ENCODE measurements at places on chromosomes 16 and 17.

DNA sequence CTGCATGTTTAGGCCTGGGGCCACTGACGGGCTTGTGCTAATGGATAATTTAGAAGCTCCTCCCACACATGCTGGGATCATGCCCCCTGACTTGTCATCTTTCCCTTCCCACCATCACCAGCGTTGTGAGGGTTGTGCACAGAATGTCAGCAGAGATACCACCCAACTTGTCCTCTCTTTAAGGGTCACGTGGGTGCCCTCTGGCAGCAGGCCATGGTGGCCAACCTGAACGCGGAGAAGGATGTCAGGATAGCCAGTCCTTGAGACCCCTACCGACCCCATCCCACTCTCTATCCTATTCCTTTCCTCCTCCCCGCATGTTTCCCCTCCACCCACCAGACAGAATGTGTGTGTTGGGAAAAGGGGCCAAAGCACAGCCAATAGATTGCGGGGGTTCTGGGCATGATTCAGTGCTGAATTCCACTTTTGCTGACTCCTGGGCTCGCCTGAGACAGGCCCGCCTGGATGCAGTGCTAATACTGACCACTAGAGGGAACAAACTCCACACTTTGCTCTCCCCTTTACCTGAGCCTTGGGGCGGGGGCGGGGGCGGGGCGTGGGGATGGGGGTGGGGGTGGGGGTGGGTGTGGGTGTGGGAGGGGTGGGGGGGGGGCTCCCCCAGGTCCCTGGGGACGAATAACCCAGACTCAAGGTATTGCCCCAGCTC lies at the start of gene GH2:
Gene GH2, minus strand, starts transcription at position 10 of the 667 bp plus-strand sequence. CDS start 143 bp downstream, outside the sequence.
- no peak for DNase-seq

- DNase-seq, result no peak
These were observed 35.4 kb downstream of the ADAM11 start for GRCh38 chr17:44793885-44794842.

- DNase-seq, result no peak
These were observed 25.5 kb downstream of the SERPINF1 start for GRCh38 chr17:1787301-1787902.

DNA sequence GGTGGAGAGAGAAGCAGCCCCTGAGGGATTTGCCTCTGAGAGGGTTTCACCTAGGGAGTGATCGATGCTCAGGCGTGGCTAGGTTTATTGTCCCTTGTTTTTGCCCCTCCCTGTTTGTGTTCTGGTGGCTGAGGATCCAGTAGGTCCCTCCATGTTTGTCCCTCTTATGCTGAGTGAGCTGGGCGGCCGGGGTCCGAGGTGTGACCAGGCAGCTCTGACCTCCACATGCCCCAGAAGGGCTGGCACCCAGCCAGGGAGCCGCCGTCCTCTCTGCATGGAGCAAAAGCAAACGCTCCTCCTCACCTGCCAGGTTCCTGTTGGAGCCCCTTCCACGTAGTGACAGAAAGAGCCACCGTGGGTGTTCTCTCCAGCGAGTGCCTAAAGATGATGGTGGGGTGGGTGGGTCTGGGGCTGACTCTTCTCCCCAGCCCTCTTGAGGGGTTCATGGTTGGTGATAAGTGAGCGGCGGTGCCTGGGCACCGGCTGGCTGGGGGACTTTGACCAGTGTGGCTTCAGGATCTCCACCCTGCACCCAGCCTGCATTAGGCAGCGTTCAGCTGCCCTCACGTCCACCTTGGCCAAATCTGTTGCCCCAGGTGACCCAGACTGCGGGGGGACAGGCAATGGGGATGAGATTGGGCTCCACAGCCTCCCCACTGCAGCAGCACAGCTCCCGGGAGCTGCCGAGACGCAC lies 14.1 kb upstream of the NUDT16L1 start:
- DNase-seq, result no peak

DNA sequence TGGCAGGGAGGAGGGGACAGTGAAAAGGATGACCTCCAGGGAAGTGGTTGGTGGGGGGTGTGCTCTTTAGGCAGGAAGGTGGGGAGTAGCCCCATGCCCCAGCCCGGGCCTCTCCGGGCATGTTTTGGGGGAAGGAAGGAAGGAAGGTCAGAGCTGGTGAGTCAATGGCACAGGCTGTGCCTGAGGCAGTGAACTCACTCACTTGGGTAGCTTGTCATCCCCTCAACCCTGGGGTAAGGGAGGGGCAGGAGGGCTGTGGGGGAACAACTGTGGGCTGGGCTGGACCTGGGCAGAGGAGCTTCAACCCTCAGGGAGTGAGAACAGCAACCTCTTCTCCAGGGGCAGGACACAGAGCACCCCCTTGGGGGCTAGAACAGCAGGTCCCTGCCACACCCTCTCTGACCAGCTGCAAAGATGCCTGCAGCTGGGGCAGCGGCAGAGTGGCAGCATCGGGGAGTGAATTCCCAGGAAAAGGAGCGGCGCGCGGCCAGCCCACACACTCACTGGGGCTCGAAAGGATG lies 6.3 kb downstream of the CSF3 start:
- DNase-seq, result no peak

DNA sequence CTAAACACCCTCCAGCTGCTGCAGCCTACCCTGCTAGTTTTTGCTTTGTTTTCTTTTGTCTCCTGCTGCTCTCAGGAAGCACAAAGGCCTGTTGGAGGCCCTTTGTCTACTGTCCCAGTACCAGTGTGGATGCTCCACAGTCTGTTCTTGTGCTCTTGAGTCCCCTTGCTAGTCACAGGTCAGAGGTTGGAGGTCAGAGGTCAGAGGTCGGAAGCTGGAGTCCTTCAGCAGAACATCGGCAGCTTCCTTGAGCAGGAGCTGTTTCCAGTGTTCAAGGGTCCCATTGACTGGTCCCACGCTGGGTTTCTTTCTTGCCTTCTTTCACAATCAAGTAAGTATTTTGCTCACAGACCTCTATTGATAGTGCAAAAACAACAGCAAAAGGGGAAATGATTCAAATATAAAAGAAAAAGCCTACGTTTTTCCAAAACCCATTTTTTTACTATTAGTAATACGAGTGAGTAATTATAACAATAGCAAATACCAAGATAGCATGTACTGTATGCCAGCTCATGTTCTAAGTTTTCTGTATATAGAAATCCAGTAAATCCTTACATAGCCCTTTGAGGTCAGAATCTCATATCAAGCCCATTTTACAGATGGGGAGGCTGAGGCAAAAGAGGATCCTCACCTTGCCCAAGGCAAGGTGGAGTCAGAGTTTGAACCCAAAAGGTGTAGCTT lies 10.9 kb upstream of the IL34 start:
- DNase-seq, result no peak

GRCh38 chr16:25523183-25523582 lies 168.6 kb upstream of the HS3ST4 start:
- DNase-seq, result no peak

GRCh38 chr17:72826602-72827001 lies 265.9 kb downstream of the SLC39A11 start:
- DNase-seq, result no peak

GRCh38 chr16:68468842-68469241 lies 20.5 kb upstream of the SMPD3 start:
- no peak for DNase-seq

DNA sequence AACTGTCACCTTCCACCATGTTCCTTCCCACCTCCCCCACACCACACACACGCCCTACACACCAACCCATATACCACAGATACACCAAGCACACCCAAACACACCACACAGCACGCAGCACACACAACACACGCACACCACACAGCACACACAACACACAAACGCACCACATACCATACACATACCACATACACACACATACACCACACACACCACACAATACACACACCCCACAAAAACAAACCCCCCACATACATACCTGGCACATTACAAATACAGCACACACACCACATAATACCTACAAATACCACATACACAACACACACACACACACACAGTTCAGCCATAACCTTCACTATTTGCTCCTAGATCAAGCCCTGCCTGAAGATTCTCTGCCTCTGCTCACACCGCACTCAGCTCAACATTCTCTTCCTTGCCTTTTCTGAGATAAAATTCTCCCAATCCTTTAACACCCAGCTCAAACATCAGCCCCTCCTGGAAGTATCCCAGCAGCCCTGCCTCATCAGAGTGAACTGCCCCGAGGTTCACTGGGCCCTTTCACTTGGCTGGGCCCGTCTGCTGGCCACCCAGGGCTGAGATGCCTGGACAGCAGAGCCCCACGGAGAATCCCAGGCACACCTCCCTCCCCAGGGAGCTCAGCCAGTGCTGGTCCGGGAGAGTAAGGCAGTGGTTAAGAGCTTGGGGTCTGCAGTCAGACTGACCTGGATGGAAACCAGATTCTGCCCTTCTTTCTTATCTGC lies 31.9 kb upstream of the CPNE2 start:
- DNase-seq, result no peak

- DNase-seq, result no peak
These were observed 54.6 kb downstream of the USP10 start for GRCh38 chr16:84754353-84754856.

DNA sequence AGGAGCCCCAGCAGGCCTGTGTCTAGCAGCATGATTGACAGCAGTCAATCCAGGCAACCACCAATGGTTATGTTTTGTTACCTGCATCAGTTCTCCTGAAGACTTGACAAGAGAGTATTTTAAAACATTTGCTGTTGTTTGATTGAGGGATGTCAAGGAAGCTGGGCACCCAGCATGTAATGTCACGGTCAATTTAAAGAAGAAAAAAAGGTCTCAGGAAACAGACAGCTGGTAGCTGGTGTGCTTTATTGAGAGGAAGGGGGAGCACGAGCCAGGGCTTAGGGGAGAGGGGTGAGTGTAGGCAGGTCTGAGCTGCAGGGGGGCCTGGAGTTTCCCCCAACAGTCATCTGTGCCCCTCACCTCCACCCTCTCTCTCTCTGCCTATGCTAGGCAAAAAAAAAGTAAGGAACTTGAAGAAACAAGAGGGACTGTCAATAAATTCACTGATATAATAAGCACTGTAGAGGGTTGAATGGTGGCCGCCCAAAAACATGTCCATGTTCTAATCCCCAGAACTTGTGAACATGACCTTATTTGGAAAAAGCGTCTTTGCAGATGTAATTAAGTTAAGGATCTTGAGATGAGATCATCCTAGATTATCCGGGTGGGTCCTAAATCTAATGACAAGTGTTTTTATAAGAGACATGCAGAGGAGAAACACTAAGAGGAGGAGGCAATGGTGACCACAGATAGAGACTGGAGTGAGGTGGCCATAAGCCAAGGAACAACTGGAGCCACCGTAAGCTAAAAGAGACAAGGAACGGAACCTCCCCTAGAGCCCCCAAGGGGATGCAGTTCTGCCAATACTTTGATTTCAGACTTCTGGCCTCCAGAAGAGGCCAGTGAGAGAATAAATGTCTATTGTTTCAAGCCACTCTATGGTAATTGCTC lies 14.5 kb downstream of the TSPOAP1 start:
- no peak for DNase-seq

- DNase-seq, result no peak
These were observed 525.2 kb upstream of the GOT2 start for GRCh38 chr16:59259074-59259949.

GRCh38 chr16:31880322-31880979 lies 6.8 kb downstream of the ZNF267 start:
- DNase-seq, result no peak

DNA sequence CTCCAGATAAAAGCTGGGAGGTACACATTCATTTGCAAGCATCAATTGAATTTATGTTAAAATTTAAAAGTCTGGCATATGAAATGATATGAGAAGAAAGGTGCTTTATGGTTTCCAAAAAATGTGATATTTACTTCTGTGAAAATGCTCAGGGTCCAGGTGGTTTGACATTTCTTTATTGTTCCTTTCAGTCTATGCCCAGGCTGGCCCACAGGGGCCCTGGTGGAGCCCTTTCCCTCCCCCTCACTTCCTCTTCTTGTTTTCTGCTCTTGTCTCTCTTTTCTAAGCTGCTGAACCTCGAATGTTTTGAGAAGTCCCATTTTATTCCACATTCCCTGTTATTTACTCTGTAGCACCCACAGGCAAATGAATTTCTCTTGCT lies 127.8 kb downstream of the HS3ST3B1 start:
- no peak for DNase-seq

DNA sequence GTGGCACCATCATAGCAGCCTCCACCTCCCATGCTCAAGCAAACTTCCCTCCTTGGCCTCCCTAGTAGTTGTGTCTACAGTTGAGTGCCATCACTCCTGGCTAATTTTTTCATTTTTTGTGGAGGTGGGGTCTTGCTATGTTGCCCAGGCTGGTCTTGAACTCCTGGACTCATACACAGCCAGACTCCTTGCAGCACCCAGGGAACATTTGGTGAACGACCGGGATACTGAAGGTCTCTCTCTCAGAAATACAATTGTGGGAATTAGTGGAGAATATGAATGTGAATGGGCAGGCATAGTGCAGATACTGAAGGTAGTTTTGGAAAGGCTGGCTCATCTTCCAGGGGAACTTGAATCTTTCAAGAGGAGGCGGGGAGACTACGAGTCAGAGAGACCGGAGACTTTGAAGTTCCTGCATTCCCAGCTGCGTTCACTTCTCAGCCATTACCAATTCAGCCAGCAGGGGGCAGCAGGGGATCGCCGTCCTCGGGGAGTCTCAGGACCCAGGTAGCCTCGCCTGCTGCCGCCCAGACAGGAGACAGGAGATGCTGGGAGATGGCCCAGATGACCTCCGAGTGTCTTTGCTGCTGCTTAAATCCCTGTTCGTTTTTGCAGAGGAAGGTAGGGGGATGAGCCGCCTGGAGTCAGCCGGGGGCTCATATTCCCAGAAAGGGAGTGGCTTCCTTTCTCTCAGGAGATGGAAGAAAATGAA lies 68.6 kb downstream of the HAPSTR1 start:
- no peak for DNase-seq

DNA sequence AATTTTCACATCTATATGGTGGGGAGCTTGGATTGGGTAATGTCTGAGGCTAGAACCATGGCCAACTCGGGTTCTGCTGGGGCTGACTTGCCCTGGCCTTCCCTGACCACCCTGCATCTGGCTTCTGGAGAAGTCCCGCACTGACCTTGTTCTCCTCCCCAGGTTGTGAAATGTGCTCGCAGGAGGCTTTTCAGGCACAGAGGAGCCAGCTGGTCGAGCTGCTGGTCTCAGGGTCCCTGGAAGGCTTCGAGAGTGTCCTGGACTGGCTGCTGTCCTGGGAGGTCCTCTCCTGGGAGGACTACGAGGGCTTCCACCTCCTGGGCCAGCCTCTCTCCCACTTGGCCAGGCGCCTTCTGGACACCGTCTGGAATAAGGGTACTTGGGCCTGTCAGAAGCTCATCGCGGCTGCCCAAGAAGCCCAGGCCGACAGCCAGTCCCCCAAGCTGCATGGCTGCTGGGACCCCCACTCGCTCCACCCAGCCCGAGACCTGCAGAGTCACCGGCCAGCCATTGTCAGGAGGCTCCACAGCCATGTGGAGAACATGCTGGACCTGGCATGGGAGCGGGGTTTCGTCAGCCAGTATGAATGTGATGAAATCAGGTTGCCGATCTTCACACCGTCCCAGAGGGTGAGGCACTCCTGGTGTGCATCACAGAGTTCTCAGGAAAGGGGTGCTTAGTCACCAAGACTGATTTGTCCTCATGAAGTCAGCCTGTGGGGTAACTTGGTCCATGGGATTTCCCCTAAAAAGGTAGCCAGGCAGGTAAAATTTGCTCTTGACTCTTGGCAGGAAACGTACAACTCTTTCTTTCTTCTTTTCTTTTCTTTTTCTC lies 6.1 kb downstream of the NOD2 start:
- no peak for DNase-seq

- DNase-seq, result no peak
These were observed 91.7 kb downstream of the LITAF start for GRCh38 chr16:11495066-11495407.

Measured in stimulated activated CD8-positive, alpha-beta memory T cell treated with anti-CD3 and anti-CD28 coated beads, Interleukin-12 subunit alpha, Interleukin-12 subunit beta, amount 100 ng/mL, for 4 hours (primary cell).